ENCODE measurements at places on chromosomes 6 and 20.

DNA sequence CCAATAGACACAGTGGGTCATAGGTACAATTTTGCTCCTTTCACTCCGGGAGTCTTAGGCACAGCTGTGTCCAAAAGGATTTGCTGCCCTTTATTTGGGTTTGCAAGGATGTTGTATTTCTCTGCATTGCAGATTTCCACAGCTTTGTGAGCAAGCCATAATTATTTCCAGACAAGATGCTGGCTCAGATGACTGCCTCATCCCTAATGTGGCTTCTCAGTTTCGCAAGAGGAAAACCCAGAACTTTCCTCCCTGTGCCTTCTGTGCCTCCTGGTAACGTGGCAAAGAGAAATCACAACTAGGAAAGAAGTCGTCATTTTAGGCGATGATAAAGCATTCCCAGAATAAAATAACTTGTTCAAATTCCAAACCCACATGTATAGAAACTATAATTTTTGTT, 33.7 kb downstream of the FAM50B start:
- DNase-seq = no peak

DNA sequence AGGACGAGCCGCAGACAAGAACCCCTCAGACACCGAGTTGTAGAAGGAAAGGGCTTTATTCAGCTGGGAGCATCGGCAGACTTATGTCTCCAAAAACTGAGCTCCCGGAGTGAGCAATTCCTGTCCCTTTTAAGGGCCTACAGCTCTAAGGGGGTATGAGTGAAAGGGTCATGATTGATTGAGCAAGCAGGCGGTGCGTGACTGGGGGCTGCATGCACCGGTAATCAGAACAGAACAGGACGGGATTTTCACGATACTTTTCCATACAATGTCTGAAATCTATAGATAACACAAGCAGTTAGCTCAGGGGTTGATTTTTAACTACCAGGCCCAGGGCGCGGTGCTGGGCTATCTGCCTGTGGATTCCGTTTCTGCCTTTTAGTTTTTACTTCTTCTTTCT, 226.4 kb upstream of the PLCB4 start:
- DNase-seq = no peak

GRCh38 chr20:35511814-35512420, 17.5 kb downstream of the C20orf173 start:
- no peak for DNase-seq

DNA sequence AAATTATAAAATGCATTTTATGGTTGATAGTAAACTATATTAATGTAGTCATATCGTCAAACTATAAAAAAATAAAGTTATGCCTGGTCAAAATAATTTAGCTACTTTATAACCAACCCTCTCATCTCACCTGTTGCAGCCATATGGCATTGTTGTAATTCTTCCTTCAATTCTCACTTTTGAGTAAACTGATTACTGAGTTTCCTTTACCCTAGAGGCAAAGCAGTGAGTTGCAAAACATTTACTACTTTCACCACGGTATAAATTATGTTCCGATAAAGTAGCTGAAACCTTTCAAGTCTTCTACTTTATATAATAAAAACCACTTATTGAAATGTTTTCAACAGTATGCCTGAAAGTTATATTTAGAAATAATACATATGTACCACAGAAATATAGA, 113.8 kb downstream of the AHI1 start:
- DNase-seq = no peak

GRCh38 chr6:126628125-126628524, 288.2 kb downstream of the CENPW start:
- no peak for DNase-seq

DNA sequence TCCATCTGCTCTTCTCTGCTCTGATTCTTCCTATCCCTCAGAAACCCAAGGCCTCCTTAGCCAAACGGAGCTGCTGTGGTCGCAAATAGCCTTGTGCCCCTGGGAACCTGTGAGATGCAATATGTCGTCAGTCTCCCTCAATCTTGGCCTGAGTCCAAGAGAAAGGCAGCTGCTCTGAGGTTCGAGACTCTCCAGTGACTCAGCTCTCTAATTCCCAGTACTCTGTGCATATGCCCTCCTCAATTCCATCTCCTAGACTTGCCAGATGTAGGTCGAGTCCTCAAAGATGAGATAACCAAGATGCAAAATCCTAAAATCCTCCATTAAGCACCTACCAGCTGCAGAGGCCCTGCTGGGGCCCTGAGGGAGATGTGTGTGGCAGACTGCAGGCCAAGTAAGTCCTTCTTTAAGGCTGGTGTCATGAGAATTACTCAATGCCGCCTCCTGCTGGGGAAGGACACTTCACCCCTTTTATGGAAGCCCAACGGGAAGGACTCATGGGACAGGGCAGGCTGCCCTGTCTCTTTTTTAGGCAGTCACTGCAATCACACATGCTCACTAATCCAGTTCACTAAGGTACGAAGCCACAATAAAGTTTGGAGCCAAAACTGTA, 28.5 kb downstream of the C6orf15 start:
- DNase-seq = no peak

DNA sequence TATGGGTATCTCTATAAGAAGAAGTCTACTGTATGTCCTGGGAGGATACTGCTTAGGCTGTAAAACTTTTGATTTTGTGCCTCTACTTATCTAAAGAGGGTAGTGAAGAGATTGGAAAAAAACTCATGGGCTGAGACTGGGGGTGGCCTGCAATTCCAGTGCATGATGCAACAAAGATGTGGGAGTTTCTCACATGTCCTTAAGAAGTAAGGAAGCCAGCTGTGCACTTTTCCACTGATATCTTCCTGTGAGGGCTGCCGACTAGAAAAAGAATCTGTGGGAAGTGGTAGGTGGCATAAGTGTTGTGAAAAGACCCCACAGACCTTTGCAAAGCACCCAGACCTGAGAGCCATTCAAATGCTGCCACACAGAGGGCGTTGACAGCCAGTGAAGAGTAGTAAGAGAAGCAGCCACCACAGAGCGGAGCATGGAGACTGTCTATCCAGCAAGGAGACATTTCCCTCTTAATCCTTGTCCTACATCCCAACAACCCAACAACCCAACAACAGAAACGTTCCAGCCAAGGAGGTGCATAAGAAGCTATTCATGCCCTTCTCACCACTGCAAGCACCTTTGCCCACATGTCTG, 65.1 kb downstream of the PFDN4 start:
- no peak for DNase-seq

GRCh38 chr20:4961746-4962145, 39.6 kb downstream of the SLC23A2 start:
- DNase-seq = no peak

DNA sequence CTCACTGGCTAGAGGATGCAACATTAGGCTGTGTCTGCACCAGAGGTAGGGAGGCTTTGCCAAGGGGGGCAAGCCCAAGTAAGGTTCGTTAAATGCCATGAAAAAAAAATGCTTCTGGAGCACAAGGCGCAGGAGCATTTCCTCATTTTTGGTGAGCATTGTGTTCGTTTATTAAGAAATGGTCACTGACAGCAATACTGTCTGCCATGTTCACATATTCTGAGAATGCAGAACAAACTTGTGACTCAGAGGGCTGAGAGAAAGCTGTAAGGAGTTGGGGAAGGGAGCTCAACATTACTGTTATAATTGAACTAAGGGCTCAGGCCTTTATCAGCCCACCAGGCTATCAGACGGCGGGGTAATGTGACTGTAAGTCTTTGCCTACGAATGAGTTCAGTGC, 465.4 kb upstream of the BTBD3 start:
- DNase-seq = no peak

GRCh38 chr6:16136621-16137450, 8.0 kb downstream of the MYLIP start:
- no peak for DNase-seq
